ENCODE measurements at places on chromosomes 6 and 20. TPM values are rescaled to one million over a fixed set of nuclear protein-coding genes. Genes with fewer than 3 reads are reported as not detected.

SH3BGRL2 gene
- 7.0 TPM for total RNA-seq

PRELID3B gene
- total RNA-seq: 40.2 TPM

PEX3 gene
- total RNA-seq: 16.3 TPM

OOEP gene
- total RNA-seq: not detected

GCM1 gene
- total RNA-seq: not detected

RTF2 gene
- total RNA-seq: 79.9 TPM

EIF2S2 gene
- total RNA-seq: 107 TPM

- H3K27me3 ChIP-seq: peaks cover 11% of the 10 kb centered on the region
- DNase-seq: no peak
- peaks cover 5% of the 10 kb centered on the region for H3K4me1 ChIP-seq
Observed at GRCh38 chr6:52672412-52673025, 1.6 kb downstream of the TMEM14A start.

DNA sequence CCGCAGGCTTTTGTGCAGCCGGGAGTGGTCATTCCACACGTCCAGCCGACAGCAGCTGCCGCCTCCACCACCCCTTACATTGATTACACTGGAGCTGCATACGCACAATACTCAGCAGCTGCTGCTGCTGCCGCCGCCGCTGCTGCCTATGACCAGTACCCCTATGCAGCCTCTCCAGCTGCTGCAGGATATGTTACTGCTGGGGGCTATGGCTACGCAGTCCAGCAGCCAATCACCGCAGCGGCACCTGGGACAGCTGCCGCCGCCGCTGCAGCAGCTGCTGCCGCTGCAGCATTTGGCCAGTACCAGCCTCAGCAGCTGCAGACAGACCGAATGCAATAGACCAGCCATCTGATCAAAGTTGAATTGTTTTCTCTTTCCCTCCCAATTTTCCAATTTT lies 10.6 kb downstream of the RBM24 start:
- H3K4me3 ChIP-seq: no peak overlapping the region
- peaks cover 3% of the 10 kb centered on the region for H3K27me3 ChIP-seq
- no peaks in the 10 kb centered on the region for H3K4me1 ChIP-seq
- H3K36me3 ChIP-seq: peaks cover 8% of the 10 kb centered on the region
- no peak overlapping the region for H3K27ac ChIP-seq

DNA sequence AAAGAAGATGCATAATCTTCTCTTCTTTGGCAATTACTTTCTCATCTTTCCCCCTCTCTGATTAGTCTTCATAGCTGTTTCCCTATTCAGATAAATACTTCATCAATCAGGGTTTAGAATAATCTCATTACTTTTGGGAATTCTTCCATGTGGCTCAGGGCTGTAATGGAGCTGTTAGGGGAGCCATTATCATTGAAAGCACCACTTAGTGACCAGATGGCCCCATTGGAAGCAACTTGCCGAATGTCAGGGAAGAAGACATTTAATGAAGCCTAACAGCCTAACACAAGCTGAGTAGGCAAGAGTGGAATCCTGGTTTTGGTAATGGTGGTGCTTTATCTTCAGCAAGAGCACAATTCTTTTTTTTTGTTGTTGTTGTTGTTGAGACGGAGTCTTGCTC lies 45.0 kb downstream of the TIAM2 start:
- no peak overlapping the region for H3K4me3 ChIP-seq
- no peak overlapping the region for H3K27ac ChIP-seq
- DNase-seq: no peak
- H3K36me3 ChIP-seq: no peaks in the 10 kb centered on the region
- H3K4me1 ChIP-seq: peaks cover 12% of the 10 kb centered on the region

GRCh38 chr6:63259153-63259552 lies 47.9 kb downstream of the FKBP1C start:
- no peak overlapping the region for H3K27ac ChIP-seq
- H3K36me3 ChIP-seq: no peaks in the 10 kb centered on the region
- DNase-seq: no peak
- no peaks in the 10 kb centered on the region for H3K27me3 ChIP-seq
- H3K4me1 ChIP-seq: no peaks in the 10 kb centered on the region

- no peak overlapping the region for H3K4me3 ChIP-seq
- no peaks in the 10 kb centered on the region for H3K27me3 ChIP-seq
- no peaks in the 10 kb centered on the region for H3K4me1 ChIP-seq
- no peaks in the 10 kb centered on the region for H3K36me3 ChIP-seq
- H3K27ac ChIP-seq: no peak overlapping the region
- no peak for DNase-seq
Observed at GRCh38 chr6:54525731-54526130, 217.5 kb downstream of the TINAG start.

DNA sequence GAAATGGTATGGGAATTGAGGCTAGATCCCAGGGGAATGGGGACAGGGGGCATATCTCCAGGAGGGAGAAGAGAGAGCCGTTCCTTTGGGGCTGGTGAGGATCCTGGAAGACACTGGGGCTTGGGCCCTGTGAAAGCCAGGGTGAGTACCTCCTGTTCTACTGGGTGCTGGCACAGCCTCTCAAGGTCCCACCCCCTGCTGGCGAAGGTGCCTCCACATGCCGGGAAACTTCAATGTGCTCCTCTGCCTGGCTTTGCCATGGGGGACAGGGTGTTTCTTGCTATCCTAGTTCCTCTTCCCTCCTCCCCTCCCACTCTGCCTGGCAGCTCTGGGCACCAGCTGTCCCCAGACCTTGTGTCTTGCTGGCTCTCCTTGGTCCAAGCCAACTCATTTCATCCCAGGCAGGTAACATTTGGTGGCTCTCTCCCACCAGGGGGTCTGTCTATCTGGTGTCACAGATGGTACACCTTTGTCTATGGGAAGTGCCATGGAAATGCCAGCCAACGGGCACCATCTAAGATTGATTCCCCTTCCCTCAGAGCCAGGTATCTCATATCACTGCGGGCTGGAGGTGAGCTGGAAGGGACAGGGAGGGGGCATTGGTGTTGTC lies 56.8 kb downstream of the MDGA1 start:
- peaks cover 3% of the 10 kb centered on the region for H3K27me3 ChIP-seq
- no peaks in the 10 kb centered on the region for H3K36me3 ChIP-seq
- DNase-seq: no peak
- no peak overlapping the region for H3K27ac ChIP-seq

- H3K27me3 ChIP-seq: peaks cover 2% of the 10 kb centered on the region
- no peak overlapping the region for H3K4me3 ChIP-seq
- H3K4me1 ChIP-seq: no peaks in the 10 kb centered on the region
- H3K36me3 ChIP-seq: no peaks in the 10 kb centered on the region
- no peak for DNase-seq
- H3K27ac ChIP-seq: no peak overlapping the region
Observed at GRCh38 chr6:137020776-137021175, 24.0 kb downstream of the IL20RA start.

DNA sequence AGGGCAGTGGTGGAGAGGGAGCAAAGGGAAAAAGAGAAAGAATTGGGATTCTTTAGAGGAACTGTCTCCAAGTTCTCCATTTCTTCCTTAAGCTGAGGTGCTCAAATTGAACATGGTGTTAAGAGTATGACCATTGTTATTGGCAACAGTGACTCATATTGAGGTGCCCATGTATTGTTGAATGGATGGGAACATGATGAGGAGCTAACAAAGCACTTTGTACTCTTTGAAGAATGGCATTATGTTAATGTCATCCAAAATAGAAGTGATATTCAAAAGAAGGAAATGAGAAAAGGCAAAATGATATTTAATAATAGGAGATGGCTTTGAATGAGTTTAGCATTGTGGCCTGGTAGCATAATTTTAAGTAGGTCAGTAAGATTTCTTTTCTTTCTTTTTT lies 261.1 kb downstream of the QKI start:
- DNase-seq: no peak
- no peak overlapping the region for H3K27ac ChIP-seq
- no peaks in the 10 kb centered on the region for H3K27me3 ChIP-seq
- H3K4me3 ChIP-seq: no peak overlapping the region
- no peaks in the 10 kb centered on the region for H3K4me1 ChIP-seq
- H3K36me3 ChIP-seq: no peaks in the 10 kb centered on the region

GRCh38 chr6:127366282-127367022 lies 23.0 kb upstream of the ECHDC1 start:
- H3K4me3 ChIP-seq: no peak overlapping the region
- H3K27me3 ChIP-seq: peaks cover 1% of the 10 kb centered on the region
- H3K4me1 ChIP-seq: no peaks in the 10 kb centered on the region

GRCh38 chr6:35739645-35740524 lies 3.1 kb downstream of the ARMC12 start:
- no peaks in the 10 kb centered on the region for H3K36me3 ChIP-seq
- H3K4me3 ChIP-seq: no peak overlapping the region
- peaks cover 2% of the 10 kb centered on the region for H3K27me3 ChIP-seq

DNA sequence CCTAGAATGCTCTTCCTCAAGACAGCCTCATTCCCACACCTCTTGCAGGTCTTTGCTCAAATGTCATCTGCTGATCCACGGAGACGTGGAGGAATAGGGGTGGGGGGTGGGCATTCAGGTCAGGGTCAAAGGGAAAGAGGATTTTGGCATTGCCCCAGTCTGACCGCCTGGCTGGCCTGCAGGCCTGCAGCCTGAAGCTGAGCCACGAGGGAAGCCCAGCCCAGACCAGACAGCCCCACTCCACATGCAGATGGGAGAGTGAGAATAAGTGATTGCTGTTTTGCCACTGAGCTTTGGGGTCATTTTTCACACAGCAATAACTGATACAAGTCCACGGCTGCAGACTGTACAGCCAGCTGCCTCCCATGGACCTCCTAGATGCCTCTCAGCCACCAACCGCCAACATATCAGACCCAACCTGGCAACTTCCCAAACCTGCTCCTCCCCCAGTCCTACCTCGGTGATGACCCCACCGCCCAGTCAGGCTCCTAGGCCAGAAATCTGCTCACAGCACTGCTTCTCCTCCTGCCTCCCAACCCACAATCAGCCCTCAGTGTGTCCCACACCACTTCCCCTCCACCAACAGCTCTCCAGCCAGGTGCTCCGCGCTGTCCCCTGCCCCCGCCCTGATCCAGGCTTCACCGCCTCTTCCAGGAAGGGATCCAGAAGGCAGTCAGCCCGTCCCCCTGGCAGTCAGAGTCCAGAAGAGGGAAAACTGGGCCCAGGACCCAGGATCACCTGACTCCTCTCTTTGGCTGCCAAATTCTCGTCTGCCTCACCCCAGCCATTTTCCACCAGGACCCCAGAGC lies 14.0 kb downstream of the KIAA1755 start:
- no peak overlapping the region for H3K27ac ChIP-seq
- H3K4me1 ChIP-seq: peaks cover 3% of the 10 kb centered on the region
- peaks cover 7% of the 10 kb centered on the region for H3K27me3 ChIP-seq
- no peak for DNase-seq

GRCh38 chr6:78910010-78910409 lies 42.7 kb downstream of the IRAK1BP1 start:
- no peak for DNase-seq
- peaks cover 3% of the 10 kb centered on the region for H3K27me3 ChIP-seq
- H3K4me1 ChIP-seq: peaks cover 26% of the 10 kb centered on the region

DNA sequence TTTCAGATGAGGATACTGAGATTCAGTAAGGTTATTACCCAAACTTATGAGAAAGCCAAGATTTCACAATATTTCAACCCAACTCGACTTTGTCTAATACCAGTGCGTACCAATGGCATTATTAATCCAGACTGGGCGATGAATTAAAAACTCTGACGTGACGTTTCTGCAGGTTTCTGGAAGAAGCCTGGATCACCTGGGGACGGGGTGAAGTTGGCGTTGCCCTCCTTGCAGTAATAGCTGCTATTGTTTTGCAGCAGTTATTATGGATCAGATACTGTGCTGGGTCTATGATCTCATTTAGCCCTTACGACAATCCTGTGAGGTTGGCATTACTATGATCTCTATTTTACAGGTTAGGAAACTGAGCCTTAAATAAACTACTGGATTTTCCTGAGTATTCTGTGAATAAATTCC lies 569 bp upstream of the CDC5L start:
- H3K27me3 ChIP-seq: peaks cover 9% of the 10 kb centered on the region
- DNase-seq: no peak
- peak overlapping the region; percentile 98 for H3K27ac ChIP-seq
- H3K4me1 ChIP-seq: peaks cover 26% of the 10 kb centered on the region
- peak overlapping the region; percentile 97 for H3K4me3 ChIP-seq

GRCh38 chr20:20370094-20370575 lies 2.2 kb downstream of the INSM1 start:
- H3K4me3 ChIP-seq: peak overlapping the region; percentile 30
- no peak for DNase-seq
- peaks cover 8% of the 10 kb centered on the region for H3K4me1 ChIP-seq
- peak overlapping the region; percentile 40 for H3K27ac ChIP-seq
- H3K36me3 ChIP-seq: peaks cover 5% of the 10 kb centered on the region

Data from endothelial cell (in vitro differentiated cells).